CD4-positive, alpha-beta T cell treated with Interleukin-17A for 4 hours (primary cell): ENCODE measurements at places on chromosomes 12 and 14.

DNA sequence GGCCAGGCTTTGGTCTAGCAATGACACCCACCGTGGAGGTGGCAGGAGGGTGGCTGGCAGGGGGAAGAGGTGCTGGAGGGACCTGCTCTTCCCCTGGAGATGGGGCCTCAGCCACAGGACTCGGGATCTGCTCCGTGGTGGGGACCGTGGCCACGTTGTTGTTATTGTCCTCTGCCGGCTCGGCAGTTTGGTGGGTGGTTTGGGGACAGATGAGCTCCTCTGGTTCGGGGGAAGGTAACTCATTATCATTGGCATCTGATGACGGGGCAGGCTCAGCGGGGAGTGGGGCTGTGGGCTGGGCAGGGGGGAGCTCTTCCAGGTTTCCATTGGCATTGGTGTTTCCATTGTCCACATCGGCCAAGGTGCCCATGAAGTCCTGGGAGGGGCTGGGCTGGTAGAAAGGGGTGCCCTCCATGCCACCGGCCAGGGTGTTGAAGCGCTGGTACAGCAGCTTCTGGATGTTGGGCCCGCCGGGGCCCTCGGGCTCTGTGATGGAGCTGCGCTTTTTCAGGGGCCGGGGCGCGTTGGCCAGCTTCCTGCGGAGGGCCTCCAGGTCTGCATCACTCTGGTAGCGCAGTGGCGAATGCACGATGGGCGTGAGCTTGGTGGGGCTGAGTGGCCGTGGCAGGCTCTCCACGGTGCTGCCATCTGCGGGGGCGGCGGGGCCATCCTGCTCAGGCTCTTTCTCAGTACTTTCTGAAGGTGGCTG is 24.3 kb downstream of the ZFYVE21 start:
- DNase-seq = no peak

- peak; percentile 12 for DNase-seq
Observed at GRCh38 chr14:53180272-53181221, 27.4 kb upstream of the DDHD1 start.

GRCh38 chr12:89765959-89766824 is 57.6 kb upstream of the ATP2B1 start:
- no peak for DNase-seq

- peak; percentile 83 for DNase-seq
Observed at GRCh38 chr14:50045039-50045711, 71.2 kb downstream of the VCPKMT start.

GRCh38 chr12:67068761-67069450 is 200.3 kb upstream of the CAND1 start:
- peak; percentile 57 for DNase-seq

- DNase-seq = no peak
Observed at GRCh38 chr14:68451696-68452373, 341.0 kb downstream of the ZFP36L1 start.

GRCh38 chr12:101619858-101620761 is 25.3 kb downstream of the MYBPC1 start:
- no peak for DNase-seq

DNA sequence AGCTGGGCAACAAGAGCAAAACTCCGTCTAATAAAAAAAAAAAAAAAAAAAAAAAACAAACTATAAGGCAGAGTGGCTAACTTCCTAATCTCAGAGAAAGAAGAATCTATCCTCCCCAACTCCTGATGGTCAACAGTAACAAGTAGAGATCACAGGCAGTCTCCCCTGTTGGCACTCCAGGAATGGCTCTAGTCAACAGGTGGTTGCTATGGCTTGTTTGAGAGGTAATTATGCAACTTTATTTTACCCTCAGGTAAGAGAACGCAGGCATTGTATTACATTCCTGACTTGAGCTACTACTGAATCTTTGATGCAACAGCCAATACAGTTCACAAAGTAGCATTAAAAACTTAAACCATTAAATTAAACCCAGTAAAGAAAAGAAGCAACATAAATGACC is 180.3 kb downstream of the DICER1 start:
- DNase-seq = no peak

DNA sequence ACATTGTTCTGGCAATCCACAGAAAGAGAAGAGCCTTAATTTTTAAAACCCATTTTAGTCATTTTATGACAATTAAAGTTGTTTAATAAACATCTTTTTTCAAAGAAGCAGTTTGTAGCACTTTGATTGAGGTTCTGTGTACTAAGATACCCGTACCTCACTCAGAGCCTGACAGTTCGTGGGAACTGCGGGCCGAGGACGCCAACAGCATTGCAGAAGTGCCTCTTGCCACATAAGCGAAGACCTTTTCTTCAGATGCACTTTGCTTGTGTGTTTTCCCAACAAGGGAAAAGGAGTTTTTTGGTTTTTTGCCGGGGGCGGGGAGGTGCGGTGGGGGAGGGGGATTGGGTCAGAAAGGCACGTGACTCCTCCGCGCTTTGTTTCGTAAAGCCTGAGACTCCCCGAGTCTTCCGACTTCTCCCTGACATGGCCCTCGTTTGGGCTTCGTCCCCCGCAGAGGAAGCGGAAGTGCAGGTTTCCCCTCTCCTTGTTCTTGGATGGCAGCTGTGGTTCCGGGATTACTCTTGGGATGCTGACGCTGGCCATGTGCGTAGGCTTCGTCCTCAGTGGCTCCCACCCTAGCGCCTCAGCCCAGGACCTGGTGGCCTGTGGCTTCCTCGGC is 70.8 kb downstream of the WDR20 start:
- DNase-seq = no peak

DNA sequence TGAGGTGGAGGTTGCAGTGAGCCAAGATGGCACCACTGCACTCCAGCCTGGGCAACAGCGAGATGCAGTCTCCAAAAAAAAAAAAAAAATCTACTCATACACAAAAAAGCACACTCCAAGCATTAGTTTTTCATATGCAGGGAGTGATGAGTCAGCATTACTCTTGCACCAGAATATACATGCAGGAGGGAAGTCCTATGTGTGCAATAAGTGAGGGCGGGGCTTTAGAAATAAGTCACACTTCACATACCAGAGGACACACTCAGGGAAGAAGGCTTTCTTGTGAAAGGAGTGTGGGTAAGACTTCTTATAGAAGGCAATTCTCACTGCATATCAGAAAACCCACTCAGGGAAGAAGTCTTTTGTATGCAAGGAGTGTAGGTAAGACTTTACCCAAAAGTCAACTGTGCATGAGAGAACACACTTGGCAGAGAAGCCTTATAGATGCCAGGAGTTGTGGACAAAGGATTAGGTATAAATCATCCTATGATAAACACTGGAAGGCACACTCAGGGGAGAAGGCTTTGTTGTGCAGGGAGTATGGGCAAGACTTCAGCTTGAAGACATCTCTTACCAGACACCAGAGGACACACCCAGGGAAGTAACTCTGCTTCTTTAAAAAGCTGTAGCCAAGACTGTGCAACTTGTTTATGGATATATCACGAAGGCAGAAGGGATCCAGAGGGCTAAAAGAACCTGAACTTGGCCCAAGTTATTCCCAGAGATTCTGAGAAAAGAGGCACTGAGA is 50.5 kb downstream of the ATF7 start:
- DNase-seq = no peak
